ENCODE measurements at places on chromosomes 16 and 17.
A peak's percentile ranks its signal among the peaks of the same experiment; 100 is the strongest.

DNA sequence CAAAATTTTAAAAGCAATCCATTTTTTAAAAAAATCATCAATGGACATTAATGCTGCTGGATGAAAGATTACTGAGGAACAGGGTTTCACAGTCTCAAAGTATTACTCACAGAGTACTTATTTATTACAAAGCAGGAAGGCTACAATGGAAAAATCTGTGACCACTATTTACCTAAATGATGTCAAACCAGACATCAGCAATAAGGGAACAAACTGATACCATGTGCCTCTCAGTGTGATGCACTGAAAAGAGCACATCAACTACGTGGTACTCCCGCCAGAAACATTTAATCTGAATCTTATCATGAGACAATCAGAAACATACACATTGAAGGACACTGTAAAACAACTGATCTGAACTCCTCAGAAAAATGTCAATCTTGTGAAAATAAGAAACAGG lies 124.2 kb downstream of the PARN start:
- DNase-seq, result no peak

- no peak for DNase-seq
Measured at GRCh38 chr17:43118679-43119615, 6.2 kb downstream of the BRCA1 start.

GRCh38 chr17:10792151-10792550 lies 11.7 kb downstream of the TMEM238L start:
- no peak for DNase-seq

- no peak for DNase-seq
Measured at GRCh38 chr17:11638700-11639265, 40.5 kb downstream of the DNAH9 start.

DNA sequence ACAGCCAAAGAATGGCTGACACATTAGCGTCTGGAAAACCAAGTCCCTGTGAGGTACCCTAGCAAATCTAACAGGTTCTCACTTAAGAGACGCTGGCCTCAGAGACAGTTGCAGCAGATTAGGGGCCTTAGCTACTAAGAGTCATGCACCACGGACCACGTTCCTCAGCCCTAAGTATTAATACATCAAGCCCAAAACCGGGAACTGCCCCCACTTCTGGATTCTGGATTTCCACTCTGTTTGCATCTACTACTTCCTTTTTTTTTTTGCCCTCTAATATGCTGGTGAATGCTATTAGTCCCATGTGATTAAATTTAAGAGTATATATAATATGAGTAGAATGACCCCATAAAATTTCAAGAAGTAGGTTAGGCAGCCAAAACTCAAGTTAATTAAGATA lies 775 bp upstream of the TERB1 start:
- DNase-seq, result no peak

GRCh38 chr17:81109957-81110356 lies 55.4 kb upstream of the PVALEF start:
- no peak for DNase-seq

DNA sequence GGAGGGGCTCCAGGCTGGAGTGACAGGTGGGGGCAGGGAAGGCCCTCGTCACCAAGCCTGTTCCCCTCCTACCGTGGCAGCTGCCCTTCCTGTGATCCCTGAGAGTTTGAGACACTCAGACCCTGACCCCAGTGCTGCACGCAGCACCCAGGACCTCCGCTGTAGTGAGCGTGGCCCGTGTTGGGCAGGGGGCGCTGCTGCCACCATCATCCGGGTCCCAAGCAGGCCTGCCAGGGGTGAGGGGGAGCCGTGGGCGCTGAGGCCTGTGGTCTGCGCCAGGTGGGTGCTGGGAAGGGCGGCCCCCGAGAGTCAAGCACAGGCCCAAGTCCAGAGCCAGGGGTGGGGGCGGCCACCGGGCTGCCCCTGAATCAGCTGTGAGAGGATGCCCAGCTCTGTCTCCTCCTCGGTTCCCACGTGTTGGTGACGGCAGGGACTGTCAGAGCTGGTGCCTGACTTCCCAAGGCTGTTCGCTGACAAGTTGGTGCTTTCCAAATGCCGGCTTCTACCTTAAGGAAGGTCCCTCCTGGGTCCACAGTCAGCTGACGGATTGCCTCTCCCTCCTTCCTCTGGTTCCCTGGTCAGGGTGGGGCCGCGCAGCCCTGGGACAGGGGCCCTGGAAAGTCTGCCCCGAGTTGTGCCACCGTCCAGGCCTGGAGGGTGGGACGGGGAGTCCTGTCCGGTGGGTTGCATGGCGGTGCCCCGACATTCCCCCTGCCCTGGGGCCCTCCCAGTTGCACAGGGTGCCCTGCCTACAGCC lies 31.1 kb downstream of the TPSG1 start:
- no peak for DNase-seq

GRCh38 chr16:84925092-84925772 lies 86.1 kb downstream of the ZDHHC7 start:
- DNase-seq, result peak; percentile 57

DNA sequence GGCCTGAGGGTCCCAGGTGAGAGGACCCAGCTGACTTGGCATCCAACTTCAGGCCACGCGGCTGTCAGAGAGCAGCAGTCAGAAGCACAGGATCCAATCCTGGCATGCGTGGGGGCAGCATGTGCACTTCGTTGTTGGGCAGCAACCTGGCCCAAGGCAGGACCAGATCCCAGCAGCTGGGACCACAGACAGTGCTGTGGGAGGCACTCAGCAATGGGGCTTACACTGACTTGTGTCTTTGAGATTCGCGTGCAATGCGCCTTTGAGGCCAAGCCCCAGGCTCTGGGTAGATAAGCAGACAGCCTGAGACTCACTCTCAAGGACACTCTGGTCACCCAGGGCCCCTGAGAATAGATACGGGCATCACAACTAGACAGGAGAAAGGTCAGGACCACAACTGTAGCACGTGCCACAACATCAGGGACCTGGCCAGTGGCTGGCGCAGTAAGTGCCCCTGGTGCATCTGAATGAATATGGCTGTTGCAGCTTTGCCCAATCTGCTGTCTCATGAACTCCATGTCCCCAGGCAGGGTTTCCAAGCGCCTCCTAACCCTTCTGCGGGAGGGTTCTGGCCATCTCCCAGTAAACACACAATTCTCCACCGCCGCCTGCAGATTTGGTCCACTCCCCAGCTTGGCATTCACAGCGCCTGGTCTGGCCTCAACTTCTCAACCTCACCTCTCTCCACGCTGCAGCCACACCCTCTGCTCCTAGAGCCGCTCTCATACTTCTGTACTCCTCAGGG lies 3.2 kb downstream of the PAM16 start:
- no peak for DNase-seq

GRCh38 chr16:58417600-58417999 lies 25.3 kb downstream of the GINS3 start:
- DNase-seq, result no peak

- DNase-seq, result peak; percentile 66
Measured at GRCh38 chr17:19762515-19762961, 14.4 kb upstream of the ALDH3A1 start.

- no peak for DNase-seq
Measured at GRCh38 chr17:45430006-45430737, 2.5 kb downstream of the ARHGAP27 start.

DNA sequence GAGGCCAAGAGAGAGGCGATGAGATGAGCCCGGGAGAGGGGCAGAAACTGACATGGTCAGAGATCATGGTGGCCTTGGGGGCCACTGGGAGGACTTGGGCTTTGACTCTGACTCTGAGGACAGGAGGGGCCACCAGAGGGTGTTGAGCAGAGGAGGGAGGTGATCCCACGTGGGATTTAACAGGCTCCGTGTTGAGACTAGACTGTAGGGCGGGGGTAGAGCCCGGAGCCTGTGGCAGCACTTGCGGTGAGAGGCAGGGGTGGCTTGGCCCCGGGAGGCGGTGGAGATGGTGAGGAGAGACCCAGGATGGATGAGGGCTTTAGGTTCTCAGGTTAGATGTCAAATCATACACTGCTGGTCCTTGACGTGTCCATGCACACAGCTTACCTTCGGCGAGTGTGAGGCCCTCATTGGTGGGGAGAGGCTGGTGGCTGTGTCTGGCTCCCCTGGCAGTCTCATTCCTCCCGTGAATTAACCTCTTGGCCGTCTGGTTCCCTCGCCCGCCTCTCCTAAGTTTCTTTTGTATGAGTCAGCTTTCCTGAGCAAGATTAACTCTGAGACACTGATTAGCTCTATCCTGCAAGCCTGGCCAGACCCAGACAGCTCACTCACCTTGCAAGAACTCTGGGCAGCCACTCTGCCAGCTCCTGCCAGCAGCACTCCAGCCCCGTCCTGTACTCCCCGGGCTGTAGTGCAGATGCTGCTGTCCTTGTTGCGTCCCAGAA lies 39.7 kb downstream of the VPS35L start:
- DNase-seq, result no peak

GRCh38 chr17:21493993-21494392 lies 117.8 kb downstream of the KCNJ12 start:
- DNase-seq, result no peak

- no peak for DNase-seq
Measured at GRCh38 chr17:54029986-54030385, 207.3 kb downstream of the KIF2B start.

DNA sequence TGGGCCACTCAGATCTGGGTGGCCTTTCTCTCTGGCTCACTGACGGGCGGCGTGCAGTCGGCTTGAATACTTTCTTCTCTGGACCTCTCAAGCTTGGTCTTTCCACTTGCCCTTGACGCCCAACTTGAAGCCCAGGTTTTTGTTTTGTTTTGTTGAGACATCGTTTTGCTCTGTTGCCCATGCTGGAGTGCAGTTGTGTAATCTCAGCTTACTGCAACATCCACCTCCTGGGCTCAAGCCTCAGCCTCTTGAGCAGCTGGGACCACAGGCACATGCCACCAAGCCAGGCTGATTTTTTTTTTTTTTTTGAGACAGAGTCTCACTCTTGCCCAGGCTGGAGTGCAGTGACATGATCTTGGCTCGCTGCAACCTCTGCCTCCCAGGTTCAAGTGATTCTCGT lies 22.7 kb upstream of the KIF19 start:
- DNase-seq, result no peak

DNA sequence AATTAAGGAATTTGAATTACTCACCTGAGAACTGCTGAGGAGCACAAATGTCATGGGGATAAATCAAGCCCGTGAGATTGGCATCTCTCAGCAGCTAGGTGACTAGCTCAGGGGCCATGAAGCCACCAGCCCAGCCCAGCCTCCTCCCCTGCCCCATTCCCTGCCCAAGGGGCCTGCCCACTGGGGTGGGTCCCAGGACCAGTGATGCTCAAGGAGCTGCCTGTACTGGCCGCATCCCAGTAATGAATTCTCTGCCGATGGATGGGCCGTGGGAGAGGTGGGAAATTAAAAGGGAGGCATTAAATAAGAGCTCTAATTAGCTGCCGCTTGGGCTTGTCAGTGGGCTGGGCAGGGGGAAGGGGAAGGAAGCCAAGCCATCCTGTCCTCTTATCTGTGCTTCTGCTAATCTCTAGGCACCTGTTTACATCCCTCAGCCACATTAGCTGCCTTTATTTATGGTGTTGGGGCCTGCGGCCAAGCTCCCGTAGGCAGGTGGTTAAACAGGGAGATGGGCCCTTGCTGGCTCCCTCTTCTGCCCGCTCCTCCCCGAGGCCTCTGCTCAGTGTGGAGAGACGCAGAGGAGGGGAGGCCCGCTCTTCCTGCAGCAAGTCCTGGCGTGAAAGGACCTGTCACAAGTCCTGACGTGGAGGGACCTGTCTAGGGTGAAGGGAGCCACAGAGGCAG lies 48.8 kb downstream of the PIPOX start:
- DNase-seq, result no peak

- DNase-seq, result no peak
Measured at GRCh38 chr17:59299400-59300092, 31.9 kb upstream of the YPEL2 start.

GRCh38 chr17:66675991-66676371 lies 158.9 kb upstream of the CACNG5 start:
- DNase-seq, result no peak

DNA sequence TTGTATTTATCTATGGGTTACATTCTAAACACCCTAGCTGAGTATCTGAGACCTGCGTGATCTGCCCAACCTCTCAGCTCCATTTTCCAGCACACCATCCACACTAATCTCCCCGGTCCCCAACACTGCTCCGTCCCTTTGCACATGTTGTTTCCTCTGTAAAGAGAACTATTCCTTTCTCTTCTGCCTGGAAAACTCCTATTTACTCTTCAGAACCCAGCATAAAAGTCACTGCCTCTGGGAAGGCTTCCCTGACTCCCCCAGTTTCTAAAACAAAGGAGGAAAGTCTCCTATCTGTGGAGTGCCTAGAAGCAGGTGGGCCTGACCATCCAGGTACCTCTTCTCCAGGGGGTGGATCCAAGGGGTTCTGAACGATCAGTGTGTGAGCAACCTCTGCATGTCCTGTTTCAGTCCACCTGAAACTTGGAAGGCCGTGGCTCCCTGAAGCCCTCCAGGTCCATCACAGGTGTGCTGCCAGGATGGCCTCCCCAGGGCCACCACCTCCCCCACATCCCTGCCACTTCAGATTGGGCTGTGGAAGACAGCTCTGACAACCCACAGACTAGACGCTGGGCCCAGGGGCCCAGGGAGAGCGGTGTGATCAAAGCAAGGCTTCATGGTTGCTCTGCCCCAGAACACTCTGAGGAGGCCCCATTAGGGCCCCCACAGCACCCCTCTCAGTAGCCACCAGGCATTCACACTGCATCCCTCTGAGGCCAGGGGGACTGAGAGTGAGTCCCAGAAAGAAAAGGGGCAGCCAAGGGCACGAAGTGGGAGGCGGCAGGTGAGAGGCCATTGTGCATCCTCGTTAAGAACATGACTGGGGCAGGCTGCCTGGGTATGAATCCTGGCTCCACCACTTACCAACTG lies 20.3 kb downstream of the MPP3 start:
- no peak for DNase-seq

DNA sequence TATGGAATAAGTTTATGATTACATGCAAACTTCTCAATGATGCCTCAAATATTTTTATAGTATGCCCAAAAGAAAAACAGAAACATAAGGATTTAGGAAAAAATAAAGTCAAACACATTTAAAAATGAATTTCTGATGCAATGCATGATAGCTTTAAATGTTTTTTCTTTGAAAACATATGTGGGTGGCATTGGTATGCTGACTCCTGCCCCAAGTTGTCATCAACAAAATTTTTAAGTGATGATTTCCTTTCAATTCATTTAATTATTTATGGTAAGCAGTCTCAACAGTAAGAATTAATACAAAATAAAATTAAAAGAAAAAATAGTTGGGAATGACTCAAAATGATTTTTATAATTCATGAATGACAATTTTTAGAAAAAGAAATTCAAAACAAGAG lies 104.9 kb downstream of the CEP112 start:
- DNase-seq, result no peak

DNA sequence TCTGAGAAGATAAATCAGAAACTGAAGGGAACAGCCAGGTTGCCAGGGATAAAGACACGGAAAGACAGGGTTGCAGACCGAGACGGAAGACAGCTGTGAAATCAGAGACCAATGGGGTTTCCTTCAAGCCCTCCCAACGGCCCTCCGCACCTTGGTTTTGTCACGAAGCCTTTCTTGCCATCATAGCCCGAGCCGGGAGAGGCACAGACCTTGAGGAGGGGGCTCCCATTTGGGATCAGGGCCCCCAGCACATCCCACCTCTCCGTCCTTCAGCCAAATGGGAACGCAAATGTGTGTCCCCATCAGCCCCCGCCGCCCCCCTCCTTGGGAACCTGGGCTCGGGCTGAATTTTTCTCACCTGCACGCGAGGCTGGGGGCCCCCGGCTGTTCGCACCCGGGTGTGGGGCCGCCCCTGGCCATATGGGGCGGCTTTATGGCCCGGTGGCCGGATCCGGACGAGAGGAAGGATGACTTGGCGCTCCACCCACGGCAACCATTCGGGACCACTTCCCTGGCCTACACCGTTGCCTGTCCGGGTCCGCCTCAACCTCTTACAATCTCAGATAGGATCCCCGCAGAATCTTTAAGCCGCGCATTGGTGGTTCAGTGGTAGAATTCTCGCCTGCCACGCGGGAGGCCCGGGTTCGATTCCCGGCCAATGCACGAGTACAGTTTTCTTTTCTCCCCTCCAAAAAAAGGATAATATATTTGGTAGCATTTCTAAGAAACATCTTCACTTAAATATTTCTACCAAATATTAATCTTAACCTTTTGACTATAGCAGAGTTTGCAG lies 1.4 kb upstream of the HES7 start:
- DNase-seq, result peak; percentile 93

All from CD4-positive, alpha-beta T cell treated with Interleukin-17A for 1 hour (primary cell).